ENCODE measurements at places on chromosomes 16 and 17.

- DNase-seq, result no peak
Observed at GRCh38 chr17:54982399-54982798, 13.8 kb downstream of the STXBP4 start.

GRCh38 chr17:68605914-68606313, 4.7 kb upstream of the FAM20A start:
- DNase-seq, result no peak

GRCh38 chr16:86662195-86662594, 83.8 kb downstream of the FOXL1 start:
- no peak for DNase-seq

DNA sequence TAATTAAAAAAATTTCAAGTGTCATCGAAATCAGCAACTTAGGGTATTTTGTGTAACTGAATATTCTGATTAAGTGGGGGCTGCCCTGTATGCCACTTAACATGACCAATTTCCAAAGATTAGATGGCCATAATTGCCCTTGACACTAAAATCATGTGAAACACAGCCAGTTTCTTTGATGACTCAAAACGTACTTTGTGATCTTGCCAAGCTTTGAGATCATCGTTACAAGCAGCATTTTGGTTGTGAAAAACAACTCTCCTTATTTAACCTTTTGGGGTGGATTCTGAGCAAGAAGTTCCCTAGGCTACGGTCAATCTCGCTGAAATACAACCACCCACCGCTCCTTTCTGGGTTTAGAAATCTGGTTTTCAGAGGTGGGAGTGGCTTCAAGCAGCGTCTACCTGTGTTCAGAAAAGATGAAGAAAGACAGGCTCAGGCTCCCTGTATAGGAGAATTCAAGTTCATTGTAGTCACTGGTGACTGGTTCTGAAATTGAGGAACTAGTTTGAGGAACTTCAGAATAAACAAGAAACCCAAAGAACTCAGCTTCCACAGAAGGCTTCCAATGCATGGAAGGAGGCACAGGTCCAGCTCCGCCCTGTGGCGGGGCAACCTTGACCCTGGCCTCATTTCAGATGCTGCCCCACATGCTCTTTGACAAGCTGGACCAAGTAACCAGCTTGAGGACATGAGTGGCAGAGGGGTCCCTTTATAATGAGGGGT, 9.4 kb downstream of the MAP3K14 start:
- peak; percentile 20 for DNase-seq

DNA sequence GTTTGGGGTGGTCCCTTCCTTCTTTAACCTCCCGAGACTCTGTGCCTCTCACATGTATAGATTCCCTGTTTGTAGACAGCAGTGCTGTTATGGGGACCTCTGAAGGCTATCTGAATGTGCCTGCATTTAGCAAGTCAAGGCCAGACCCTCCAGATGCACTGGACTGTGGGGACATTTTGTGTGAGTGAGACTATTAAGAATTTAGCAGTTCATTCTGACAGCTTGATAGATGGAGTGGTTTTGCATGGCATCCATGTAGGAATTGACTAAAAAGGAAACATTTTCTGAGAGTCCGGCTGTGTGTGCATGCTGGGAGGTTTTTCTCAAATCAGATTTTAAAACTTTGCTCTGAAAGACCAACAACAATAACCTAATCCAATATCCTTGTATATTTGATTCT, 226.3 kb downstream of the MSI2 start:
- no peak for DNase-seq

All from NCI-H69 (cell line).